ENCODE measurements at places on chromosomes 11 and 22.

- no peak for DNase-seq
Measured at GRCh38 chr22:19855504-19856409, 1.1 kb upstream of the GNB1L start.

- no peak for DNase-seq
Measured at GRCh38 chr11:36196411-36196998, 92.7 kb downstream of the COMMD9 start.

DNA sequence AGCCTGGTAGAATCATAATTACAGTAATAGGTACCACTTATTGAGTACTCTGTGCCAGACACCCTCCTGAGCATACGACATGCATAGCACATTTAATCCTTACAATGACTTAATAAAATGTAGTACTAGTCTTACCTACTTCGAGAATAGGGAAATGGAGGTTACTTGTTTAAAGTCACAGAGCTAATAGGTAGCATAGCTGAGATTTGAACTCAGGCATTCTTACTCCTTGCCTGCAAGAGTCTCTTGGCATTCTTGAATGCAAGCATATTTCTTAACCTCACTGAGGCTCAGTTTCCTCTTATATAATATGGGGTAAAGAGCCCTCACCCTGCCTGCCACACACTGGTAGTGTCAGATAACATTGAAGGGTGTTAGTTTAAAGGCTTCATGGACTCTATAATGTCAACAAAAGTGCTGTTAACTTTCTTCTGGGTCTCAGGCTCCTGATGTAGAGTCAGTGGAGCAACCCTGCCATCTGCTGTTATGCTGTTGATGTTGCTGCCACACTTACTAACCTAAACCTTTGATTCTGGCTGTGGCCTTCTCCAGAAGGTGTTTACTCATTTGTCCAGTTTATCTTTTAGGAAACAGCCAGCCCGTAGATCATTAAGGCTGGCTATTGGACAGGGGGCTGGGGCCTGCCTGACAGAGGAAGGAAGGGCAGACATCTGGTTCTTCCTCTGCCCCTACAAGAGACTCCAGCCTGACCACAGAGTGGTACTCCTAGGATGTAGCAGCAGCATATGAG lies 18.9 kb downstream of the LIMK2 start:
- no peak for DNase-seq

DNA sequence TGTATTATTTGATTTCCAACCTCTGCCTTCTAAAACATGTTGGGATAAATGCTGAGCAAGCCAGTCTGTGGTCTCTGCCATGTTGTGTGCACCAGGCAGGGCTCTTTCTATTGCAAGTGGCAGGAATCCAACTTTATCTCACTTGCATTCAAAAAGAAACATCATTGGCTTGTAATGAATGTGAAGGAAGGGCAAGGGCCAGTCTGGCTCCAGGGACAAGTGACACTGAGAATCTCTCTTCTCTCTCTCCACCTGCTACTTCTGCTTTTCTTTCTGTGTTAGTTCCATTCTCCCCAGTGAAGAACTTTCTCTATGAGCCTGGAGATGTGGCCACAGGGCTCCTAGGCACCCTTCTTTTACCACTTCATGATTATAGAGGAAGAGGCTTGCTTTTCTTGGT lies 329.9 kb upstream of the NCAM1 start:
- DNase-seq: no peak

DNA sequence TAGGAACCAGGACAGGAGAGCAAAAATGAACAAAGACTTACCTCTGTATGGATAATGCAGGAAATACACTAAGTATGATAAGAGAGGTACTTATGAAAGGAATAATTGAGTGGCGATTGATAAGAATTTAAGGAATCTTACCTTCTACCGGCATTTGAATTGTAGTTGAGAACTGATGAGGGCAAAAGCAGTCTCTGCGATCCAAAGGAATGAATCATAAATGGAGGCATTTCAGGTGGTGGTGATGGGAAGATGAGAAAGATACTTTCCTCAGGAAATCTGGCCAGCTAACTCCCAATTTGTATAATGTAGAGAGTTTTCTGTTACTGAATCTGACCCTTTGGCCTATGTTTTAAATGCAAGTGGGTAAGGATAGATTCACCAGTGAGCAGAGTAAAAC lies 71.9 kb upstream of the C11orf87 start:
- DNase-seq: no peak

DNA sequence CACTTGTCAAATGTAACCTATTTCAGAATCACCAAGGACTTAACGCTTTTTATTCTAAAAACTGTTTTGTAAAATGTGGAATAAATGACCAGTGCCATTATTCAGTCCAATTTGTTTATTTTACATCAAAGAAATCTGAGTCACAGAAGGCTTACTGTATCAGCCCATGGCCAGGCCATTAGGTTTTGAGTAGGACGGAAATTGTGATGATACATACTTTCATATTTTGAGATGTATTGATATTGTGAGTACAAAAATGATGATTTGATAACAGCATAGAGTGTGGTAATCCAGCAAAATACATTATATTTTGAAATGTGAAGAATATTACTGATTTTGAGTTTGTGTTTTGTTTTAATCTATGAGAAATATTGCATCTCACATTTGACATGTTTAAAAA lies 81.1 kb downstream of the PIWIL3 start:
- DNase-seq: no peak

GRCh38 chr11:133828871-133829270 lies 16.4 kb downstream of the SPATA19 start:
- no peak for DNase-seq

DNA sequence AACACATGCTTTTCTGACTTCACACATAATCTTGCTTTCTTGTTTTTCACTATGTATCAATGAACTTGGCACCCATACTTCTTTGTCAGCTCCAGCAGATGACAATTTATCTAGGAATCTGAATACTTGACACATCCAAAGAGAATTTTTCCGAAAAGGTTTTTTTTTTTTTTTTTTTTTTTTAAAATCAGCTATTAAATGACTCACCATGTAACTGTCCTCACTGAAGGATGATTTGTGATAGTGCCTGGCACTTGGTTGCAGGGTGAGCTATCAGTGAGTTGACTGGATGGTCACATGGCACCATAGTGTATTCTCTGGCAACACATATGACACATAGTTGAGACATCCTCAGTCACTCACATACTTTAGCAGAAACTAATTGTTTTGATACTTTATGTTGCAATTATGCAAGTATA lies 133.4 kb upstream of the E2F8 start:
- DNase-seq: no peak

- DNase-seq: no peak
Measured at GRCh38 chr11:69013009-69013951, at the start of gene MRGPRF. Gene MRGPRF, minus strand, starts transcription at chr11:69013246. Its CDS starts 3,345 bp downstream, at chr11:69009901.

GRCh38 chr22:32649515-32650200 lies 151.8 kb upstream of the TIMP3 start:
- DNase-seq: no peak

GRCh38 chr11:5235364-5236095 lies 1.2 kb upstream of the HBD start:
- no peak for DNase-seq

- no peak for DNase-seq
Measured at GRCh38 chr11:2933375-2934020, 4.3 kb upstream of the PHLDA2 start.

DNA sequence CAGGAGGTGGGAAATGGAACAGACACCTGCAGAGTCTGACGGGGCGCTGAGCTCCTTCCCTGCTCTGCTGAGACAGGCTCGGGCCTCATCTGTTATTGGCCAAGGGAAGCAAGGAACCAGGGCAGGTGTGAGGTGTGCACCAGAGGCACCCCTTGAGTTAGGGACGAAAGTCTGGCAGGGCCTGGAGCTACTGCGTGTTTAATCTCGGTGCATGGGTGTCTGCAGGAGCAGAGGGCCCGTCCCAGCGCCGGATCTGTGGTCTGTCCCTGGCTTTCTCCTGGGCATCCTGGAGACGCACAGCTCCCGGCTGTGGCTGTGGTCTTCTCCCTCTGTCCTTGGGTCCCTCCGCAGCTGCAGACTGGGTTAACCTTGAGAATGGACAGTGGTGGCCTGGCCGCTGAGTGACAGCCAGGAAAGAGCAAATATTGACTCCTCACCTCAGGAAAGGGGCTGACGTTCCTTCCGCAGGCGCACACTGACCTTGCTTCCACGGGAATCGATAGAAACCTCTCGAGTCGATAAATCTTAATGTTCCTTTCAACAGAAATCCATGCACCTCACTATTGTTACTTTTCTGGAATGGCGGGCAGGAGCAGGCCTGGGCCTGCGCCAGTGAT lies 975.6 kb downstream of the BRD1 start:
- no peak for DNase-seq

- DNase-seq: no peak
Measured at GRCh38 chr11:126083829-126084607, 21.4 kb upstream of the CDON start.

- DNase-seq: no peak
Measured at GRCh38 chr11:109597336-109597735, 175.3 kb downstream of the C11orf87 start.

DNA sequence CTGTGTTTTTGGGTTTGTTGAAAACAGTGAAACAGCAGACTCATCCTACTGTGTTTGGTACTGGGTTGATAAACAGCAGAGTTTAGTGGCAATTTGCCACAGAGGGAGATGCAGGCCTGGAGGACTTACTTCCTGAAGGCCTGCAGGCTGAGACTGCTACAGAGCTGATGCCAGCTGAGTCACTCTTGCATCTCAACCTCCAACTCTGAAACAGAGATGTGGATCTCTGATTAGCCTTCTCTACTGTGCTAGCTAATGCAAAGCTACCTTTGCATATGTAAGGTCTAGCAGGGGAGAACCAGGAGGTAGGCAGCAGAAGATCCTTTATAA lies 14.3 kb downstream of the ATP5MG start:
- no peak for DNase-seq

DNA sequence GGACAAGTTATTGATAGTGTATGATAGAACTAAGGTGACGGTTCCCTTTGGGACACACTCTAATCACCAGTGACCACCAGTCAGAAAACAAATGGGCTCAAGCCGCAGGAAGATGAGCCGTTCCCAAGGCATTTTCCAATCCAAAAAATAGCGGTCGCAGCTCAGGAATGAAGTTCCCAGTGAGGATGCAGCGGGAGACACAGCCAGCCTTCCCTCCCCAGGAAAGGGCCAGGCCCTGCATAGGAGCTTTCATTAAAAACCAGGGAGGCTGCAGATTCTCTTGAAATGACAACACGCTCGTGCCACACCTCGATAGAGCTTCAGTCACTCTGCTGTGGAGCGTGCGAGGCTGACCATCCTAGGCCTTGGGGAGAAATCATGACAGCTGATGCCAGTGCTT lies 65.8 kb upstream of the WNT7B start:
- DNase-seq: no peak

- no peak for DNase-seq
Measured at GRCh38 chr11:44536788-44537516, 28.5 kb upstream of the CD82 start.

DNA sequence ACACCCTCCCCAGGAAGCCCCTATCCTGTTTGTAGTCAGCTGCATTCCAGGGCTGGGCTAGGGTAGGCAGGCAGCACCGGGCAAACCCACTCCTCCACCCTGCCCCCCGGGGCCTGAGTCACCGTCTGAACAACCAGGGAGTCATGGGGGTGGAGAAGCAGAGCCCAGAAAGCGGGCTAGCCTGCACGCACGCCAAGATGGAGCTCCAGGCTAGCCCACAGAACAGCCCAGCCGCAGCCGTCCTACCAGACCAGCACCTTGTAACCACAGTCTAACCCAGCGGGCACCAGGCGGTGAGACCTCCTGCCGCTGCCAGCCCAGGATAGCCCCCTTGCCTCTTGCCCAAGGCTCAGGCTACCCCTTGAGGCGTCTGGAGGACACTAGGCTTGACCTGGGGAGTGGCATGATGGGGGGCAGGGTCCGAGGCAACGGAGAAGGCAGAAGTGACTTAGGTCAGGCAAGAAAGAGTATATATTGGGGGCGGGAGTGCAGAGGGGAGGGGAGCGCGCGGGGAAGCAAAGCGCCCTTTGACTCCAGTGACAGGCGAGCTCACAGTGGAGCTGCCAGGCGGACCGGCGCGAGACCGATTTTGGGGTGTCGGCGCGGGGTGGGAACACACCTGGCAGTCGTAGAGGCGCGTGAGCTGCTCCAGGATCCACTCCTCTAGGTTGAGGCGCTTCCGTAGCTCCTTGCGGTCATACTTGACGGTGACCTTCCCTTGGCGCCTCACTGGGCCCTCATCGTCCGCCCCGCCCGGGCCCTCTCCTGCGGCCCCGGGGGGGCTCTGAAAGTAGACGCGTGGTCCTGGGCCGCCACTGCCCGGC lies 734 bp downstream of the PPP1R14B start:
- DNase-seq: no peak

DNA sequence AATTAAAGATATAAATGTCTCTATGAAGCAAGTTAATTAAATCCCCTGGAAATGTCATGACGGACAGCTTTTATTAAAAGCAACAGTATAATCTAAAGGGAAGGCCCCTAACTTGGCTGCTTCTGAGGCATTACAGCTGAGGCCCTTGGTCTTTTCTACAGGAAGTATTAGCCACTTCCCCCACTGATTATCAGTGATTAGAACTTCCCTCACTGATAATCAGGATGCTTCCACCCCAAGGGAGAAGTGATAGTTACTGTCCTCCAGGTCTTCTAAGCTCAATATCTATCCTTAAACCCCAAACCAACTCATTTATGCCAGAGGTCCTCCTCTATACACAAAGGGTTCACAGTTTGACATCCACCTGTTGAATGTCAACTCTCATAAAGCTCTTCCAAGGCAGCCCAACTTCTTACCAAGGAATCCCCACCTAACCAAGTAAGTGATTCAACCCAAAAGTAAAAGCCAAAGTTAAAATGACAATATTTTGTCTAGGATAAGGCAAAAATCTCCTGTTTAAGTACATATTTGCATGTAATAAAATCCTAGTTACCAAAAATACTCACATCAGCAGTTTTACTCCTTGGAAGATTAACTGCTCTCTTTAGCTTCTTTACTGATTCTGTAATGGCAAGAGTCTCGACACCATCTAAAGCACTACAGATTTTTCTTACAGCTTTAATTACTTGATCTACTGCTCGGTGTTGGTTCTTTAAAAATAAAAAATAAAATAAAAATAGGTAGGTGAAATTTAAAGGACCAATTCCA lies 58.6 kb upstream of the RPS13 start:
- DNase-seq: no peak

DNA sequence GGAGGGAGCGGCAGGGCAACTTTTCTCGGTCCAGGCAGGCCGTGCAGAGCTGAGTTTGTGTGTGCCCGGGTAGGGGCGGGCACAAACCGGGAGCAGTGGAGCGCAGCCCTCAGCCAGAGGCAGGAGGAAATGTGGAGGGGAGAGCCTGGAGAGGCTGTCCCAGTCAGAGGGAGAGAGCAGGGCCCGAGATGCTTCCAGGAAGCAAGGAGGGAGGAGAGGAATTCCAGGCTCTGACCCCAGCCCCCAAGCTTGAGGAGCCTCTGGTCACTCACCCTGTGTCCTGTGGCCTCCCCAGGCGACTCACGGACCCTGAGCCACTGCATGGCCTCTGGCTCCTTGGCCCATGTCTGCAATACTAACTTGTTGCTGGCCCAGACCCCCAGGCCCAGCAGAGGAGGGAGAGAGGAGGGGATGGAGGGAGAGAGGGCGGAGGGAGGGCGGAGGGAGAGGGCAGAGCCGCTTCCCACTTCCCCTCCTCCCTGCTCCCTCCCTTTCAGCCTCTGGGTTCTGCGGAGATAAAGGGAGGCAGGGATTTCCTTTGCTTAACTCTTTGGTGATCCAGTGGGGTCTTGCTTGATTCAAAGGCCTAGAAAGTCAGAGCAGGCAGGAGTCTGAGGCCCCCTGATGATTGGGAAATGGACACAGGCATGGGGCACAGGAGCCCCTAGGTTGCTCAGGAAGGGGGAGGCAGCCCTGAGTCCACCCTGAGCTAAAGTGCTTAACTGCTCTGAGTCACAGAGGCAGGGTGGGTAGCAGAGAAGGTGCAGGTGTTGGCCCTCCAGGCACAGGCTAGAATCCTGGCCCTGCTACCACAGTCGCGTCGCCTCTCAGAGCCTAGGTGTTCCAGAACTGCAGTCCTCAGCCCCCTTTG lies at the start of gene C1QTNF6:
TSS of gene C1QTNF6 (minus strand) at position 357 of the 871 bp plus-strand sequence. CDS start at position 323, 34 bp downstream.
- DNase-seq: no peak

- no peak for DNase-seq
Measured at GRCh38 chr11:93530468-93530826, 12.7 kb downstream of the SMCO4 start.
